RKO (cell line): ENCODE measurements at places on chromosomes 11 and 22.

DNA sequence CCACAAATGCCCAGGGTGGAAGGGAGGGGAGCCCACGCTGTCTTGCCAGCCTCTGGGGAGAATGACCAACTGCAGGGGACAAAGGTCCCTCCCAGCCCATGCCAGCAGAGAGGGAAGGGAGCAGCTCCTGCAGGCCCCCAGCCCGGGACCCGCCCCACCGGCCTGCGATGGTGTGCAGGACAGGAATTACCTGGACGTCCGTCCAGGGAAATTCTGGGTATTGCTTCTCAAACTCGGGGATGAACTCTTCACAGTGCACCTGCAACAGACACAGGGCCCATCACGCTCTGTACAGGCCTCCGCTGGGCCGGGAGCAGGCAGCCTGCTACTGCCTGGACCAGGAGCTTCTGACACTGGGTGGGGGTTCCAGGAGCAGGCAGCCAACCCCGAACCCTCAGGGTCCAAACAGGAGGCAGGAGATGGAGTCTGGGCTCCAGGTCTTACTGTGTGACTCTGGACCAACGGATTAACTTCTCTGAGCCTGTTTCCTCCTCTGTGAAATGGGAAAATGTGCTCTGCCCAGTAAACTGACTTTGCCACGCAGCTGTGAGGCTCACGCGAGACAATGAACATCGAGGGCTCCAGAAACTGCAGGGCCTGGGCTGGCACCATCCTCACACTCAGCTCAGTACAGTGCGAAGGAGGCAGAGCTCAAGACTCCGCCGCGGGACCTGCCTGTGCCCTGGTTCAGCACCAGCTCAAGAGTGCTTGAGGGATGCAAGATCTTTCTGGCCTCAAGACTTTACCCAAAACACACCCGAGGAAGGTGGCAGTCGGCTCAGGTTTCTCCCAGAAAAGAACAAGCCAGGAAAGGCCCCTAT, 17.4 kb downstream of the TTLL12 start:
- DNase-seq: no peak

DNA sequence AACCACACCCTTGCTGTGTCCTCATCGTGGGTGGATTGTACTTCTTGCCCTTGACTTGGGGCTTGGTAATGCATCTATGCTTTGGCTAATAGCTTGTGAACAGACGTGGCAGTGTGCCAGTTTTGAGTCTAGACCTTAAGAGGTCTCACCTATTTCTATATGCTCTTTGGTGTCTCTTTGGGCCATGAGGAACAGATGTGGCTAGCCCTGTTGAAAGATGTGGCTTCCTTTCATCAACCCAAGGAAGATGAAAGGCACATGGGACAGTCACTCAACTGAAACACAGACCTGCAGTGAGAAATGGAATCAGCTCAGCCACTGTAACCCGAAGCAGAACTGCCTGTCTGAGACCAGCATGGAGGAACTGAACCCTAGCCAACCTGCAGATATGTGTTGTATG, 7.9 kb upstream of the NELL1 start:
- no peak for DNase-seq

DNA sequence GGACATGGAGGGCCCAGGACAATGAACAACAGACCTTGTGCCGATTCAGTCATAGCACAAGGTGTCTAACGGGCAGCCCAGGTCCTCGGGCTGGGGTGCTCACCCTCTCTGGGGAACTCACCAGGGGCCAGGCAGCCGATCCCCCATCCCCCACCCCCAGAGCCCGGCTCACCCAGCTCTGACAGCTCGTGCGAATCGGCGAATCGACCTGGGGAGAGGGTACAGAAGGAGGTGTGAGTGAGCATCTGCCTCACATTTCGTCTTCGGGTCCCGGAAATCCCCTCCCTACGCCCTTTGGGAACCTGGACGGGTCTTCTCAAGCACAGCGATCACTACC, 423 bp downstream of the PEX16 start:
- DNase-seq: no peak

GRCh38 chr11:84993386-84993785, 633.8 kb downstream of the DLG2 start:
- no peak for DNase-seq

DNA sequence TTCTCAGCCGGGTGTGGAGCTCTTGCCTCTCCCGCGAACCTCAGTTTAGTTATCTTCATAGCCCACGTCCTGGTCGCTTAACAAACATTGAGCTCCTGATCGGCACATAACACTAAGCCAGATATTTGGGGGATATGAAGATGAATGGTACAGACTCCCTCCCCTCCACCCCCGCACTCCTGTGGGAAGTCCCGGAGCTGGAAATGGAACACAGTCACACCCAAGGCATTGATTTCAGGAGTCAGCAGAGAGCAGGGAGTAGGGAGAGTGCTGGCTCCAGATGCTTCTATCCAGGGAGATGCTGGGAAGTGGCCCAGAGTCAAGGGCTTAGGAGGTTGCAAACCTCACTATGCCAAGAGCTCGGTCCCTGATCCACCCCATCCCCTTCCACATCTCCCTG, 26.1 kb upstream of the CABP7 start:
- DNase-seq: no peak

GRCh38 chr22:49926916-49927315, 8.5 kb downstream of the CRELD2 start:
- DNase-seq: no peak

GRCh38 chr11:111459506-111460270, 52.5 kb downstream of the BTG4 start:
- DNase-seq: no peak

GRCh38 chr11:128052912-128053641, 534.3 kb downstream of the ETS1 start:
- DNase-seq: no peak

DNA sequence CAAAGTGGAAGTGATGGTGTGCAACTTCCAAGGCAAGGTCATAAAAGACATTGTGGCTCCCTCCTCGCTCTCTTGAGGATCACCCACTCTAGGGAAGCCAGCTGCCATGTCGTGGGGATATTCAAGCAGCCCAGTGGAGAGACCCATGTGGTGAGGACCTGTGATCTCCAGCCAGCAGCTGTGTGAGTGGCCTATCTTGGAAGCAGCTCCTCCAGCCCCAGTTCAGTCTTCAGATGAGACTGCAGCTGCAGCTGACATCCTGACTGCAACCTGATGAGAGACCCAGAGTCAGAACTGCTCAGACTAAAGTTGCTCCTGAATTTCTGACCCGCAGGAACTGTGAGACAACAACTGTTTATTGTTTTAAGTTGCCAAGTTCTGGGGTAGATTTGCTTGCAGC, 86.4 kb upstream of the GRK3 start:
- no peak for DNase-seq

DNA sequence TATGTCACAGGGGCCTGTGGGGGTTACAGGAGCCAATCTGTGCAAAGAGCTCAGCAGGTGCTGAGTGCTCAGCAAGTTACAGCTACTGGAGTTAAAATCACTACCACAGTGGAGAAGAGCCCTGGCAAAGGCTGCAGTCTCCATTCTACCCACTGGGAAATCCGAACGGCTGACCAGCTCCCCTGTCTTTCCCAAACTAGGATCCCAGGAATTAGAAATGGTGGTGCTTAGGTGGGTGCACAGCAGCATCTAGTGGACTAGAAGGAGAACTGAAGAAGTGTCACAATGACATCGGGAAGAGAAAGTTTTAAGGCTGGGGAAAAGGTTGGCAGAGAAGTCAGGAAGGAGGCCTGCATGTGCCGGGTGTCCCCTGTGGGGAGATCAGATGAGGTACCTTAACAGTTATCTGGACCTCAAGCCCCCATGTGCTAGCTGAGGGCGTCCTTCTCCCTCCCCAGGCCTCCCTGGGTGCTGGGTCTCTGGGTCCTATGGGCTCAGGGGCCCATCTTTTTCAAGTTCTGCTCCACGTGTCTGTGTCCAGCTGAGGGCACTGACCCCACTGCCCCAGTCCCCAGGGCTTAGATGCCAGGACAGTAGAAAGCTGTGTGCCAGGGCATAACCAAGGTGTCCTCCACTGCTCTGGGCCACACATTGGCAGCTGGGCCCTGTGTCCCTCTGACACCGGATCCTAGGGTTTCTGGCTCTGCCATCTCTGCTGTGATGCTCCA, 1.9 kb downstream of the PIWIL3 start:
- DNase-seq: peak; percentile 84

GRCh38 chr11:67466367-67466766, 2.7 kb downstream of the TMEM134 start:
- no peak for DNase-seq

DNA sequence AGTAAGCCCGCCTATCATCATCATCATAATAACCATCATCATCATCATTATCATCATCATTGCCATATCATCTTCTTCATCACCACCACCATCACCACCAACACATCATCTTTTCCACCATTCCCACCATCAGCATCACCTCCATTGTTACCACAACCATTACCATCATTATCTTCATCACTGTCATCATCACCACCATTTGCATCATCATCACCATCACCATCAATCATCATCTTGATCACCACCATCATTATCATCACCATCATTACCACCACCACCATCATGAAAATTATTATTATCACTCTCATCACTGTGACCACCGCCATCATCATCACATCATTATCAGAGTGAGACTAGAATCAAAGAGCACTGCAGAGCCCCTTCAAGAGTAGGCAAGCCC, 199.4 kb upstream of the SEZ6L start:
- no peak for DNase-seq

- DNase-seq: no peak
Measured at GRCh38 chr11:120540744-120541465, 29.4 kb downstream of the GRIK4 start.

GRCh38 chr22:31659246-31659645, 2.8 kb downstream of the PISD start:
- no peak for DNase-seq

DNA sequence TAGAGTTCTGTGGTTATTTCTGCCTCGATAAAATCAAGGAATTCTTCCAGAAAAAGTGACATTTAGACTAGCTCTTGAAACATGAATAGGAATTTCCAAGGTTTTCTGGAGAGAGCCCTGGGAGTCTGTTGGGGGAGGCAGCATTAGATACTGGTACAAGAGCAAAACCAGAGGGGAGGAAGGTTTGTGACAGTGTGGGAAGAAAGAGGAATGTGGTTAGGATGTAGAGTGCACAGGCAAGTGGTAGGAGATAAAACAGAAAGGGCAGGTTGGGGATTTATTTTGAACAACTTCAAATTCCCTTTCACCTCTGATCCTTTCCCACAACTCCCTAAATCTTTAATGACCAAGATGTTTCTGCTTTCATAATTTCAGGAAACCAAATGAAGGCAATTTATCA, 588.4 kb downstream of the METTL15 start:
- DNase-seq: no peak

DNA sequence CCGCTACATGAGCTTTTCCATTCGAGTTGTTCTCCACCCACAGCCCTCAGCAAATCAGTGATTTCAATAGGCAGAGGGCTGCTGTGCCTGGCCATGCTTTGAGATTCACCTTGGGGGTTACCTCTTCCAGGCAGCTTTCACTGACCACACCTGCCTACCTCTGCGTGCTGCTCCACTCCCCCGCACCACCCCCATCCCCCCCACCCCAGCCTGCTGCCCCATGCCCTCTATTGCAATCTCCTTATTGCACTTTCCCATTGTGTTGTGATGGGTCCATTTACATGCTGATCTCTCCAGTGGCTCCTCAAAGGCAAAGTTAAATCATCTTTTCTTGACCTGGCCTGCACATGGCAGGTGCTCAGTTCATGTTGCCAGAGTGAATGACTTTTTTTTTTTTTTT, 18.0 kb upstream of the POLA2 start:
- DNase-seq: no peak

GRCh38 chr11:46505741-46506482, 87.9 kb downstream of the AMBRA1 start:
- DNase-seq: no peak

GRCh38 chr11:20501252-20501651, 98.2 kb upstream of the SLC6A5 start:
- no peak for DNase-seq

- DNase-seq: peak; percentile 43
Measured at GRCh38 chr11:130023204-130023603, 20.6 kb upstream of the PRDM10 start.

- peak; percentile 82 for DNase-seq
Measured at GRCh38 chr11:64916040-64916774, 802 bp downstream of the ATG2A start.

DNA sequence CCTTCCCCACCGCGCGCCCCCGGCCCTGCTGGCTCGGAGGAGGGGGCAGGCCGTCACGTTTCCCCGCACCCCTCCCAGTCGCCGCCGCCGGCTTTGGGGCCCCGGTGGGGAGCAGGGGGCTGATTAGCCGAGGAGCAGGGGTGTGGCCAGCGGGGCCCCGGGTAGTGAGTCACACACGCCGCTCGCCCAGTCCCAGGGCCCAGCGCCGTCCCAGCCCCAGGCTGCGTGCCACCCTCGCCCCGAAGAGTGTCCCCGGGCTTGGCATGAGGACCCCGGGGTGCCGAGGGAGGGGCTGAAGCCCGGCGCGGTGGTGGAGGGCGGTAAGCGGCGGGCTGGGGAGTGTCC, 34.4 kb downstream of the PRDM11 start:
- peak; percentile 83 for DNase-seq

DNA sequence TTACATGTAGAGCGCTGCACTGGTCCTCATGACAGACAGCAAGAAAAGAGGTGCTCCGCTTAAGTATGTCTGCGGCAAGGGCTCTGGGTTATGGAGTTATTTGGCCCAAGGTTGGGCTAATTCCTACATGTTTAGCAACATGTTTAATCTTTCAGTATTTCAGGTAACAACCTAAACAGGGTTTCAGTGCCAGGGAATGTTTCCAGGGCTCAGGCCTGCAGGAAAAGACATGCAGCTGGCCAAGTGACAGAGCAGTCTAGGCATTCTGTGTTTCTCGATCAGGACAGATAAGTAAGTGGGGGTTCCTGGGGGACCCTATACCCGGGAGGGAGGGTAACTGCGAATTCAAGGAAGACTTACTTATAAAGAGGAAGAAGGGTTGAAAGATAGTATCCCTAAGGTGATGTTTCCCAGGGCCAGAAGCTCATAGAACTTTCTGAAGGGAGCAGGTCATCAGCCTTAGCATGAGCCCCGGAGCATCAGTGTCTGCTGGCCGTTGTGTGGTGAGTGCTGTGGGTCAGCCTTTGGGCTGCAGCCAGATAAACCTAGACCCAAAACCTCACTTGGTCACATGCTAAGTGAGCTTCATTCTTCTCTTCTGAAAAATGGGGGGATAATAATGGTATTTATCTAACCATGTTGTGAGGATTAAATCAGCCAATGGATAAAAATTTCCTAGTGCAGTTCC, 18.4 kb downstream of the KCNJ5 start:
- DNase-seq: no peak

GRCh38 chr11:110093407-110094297, 460 bp downstream of the ZC3H12C start:
- DNase-seq: peak; percentile 59

GRCh38 chr22:36411589-36412258, 24.0 kb upstream of the MYH9 start:
- peak; percentile 18 for DNase-seq

DNA sequence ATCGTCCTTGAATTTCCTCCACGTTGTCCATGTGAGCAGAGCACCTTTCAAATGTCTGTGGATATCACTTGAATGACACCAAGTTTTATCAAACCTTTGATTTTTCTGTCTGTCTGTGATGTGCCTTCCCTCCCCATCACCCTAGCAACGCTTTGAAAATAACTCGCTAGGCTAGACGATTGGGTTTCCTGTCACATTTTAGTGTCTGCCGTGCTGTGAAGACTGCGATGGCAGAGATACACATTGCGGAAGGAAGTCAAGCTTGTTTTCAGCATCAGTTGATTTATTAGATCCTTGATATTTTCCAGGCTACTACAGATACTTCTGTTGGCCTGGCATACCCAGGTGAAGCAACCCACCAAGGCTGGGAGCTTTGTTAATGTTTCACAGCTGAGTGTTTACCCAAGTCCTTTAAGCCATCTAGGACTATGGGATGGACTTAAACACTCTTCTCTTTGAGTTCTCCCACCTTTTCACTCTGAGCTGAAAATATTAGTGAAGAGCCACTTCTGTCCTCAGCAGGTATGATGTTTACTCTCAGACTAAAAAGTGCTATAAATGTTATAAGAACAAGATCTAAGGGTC, 93.6 kb upstream of the CD44 start:
- DNase-seq: no peak
